Stimulated activated CD8-positive, alpha-beta memory T cell treated with anti-CD3 and anti-CD28 coated beads, Interleukin-2, amount 100 ng/mL, for 1 hour (primary cell): ENCODE measurements at places on chromosomes 5 and 9.

- no peak for DNase-seq
These were observed 34.3 kb downstream of the MAP3K1 start for GRCh38 chr5:56849671-56850070.

- DNase-seq: no peak
These were observed 51.0 kb upstream of the IFNK start for GRCh38 chr9:27473111-27473529.

GRCh38 chr5:82560561-82560960 lies 282.4 kb upstream of the RPS23 start:
- DNase-seq: no peak

DNA sequence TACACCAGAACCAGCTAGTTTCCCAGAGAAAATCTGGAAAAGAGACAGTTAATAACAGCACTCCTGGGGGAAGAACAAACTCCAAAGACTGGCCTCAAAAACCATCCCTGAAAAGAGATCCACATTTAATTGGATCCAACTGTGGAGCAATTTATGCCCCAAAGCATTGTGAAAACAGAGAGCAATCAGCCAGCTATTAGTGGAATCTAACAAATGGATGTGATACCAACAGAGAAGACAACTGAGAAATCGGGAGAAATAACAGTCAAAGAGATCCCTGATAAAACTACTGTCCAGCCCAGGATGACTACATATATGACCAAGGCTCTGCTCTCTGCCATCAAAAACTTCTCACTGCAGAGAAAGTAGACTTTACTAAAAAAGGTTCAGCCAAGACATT lies 40.5 kb upstream of the TRIO start:
- DNase-seq: no peak

- no peak for DNase-seq
These were observed 5.2 kb downstream of the UCK1 start for GRCh38 chr9:131525643-131526565.

DNA sequence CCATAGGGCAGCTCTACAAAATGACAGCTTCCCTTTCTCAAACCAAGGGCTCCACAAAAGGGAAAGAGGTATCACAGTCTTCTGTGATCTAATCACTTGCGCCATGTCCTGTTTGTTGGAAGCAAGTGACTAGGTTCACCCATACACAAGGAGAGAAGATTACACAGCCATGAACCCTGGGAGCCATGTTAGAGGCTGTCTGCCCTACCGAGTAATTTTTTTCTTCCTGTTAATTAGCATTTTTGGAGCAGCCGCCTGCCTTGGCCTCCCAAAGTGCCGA lies 33.2 kb upstream of the GOLPH3 start:
- no peak for DNase-seq

DNA sequence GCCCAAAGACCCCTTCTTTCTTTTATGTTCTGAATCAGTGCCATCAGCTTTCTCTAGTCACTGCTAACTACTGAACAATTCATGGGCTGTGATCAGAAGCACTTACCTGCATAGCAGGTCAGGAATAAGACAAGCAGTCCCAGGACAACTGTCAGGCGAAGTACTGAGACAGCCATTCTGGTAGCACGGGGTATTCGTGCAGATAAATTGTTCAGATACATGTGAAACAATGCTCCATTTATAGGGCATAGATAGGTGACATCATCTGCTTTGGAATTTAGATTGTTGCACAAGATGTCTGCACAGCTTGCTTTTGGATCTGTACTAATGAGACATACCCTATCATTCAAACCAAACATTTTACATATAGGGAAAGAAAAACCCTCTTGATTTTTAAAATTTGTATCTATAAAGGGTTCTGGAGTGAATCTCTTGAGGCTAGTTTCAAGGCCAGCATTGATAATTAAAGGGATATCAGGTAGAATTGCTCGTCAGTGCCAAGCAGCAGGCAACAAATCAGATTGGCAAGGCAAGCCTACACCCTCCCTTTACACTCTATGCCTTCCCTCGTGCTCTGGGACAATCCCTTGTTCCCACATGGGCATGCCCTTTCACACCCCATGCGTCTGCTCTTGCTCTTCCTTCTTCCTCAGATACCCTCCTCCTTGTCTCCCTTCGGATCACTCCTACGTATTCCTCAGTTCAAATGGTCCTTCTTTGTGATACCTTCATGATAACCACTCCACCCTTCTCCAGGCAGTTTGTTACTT lies at the start of gene C5orf46:
C5orf46 (minus strand) TSS at position 213 of the 770 bp plus-strand sequence; CDS start at position 176, 37 bp downstream.
- DNase-seq: no peak

DNA sequence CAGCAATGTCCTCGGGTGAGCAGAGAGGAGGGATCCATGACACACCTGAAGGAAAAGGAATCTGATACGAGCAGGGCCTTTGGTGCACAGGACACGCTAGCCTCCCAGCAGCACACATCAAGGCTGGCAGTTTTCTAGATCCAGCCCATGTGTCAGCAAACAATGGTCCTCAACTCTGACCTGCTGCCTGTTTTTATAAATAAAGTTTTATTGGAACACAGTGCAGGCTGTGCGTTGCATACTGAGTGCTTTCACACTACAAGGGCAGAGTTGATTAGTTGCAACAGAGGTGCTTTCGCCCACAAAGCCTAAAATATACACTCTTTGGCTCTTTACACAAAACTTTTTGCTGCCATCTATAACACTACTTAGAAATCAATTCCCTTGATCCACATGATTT lies 147.1 kb downstream of the MYO10 start:
- DNase-seq: no peak

DNA sequence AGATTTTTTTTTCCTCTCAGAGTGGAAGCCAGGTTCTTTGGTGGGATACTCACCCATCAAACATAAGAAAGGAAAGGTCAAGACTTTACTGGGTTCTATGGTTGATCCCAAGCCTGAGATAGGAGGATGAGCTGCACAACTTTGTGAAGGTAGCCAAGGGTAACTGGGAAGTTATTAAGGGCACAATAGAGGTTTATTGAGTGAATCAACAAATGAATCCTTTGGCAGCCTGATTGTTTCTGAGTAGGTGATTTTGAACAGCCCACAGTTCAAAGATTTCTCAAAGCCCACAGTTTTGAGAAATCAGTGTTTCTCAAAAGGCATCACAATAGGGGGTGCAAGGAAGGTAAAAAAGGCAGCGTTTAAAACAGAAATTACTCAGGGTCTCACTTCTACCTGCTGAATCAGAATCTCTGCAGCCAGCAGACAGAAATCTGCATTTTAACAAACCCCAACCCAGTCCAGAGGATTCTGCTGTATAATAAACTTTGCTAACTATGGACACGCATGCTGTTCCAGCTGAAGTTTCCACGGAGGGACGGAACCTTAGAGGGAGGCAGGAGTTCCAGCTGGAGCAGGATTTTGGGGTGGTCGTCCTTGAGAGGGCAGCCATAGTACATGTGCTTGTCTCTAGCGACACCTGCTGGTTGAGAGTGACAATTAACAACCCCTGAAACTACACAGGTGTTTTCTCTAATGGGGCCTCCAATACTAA lies 32.7 kb upstream of the FSD1L start:
- DNase-seq: peak; percentile 21

DNA sequence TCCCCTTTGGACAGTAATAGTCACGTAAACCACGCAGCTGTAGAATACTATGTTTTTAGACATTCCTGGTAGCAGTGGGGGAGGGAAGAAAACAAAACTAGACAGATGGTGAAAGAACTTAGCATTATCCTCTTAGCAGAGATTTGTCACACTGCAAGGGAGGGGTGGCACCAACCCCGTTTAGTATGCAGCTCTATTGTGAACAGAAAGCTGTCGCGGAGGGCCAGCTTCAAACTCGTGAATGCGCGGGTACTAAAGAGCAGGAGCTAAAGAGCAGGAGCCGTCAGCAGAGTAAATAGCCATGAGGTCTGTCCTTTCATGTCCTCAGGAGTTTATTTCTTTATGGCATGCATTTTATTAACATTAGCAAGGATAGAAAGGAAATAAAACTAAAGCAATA lies 141.9 kb upstream of the SLC12A2 start:
- DNase-seq: no peak

DNA sequence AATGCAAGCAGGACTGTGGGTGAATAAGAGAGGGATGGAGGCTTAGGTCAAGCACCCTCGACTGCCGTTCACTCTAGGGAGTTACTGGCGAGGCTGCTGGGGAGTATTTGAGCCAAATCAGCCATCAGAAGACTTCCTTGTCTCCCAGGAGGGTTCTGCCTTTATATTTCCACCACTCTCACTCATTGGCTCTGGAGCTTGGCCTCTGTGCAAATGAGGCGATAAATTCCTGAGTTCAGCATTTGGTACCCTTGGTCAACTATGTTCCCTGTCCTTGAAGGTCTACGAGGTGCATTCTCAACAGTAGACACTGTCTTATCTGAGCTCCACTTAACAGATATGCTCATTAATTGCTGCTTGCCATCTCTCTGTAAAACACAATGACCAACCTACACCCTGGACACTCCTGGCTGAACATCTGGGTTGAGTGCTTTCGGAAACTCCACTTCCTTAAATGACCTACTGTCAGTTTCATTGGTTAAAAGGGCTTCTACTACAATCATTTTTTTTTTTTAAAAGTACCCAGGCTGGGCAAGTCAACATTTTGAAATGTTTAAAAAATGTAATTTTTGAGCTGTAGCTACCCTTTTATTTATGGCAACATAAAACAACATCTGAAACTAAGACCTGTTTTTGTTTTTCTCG lies 153.2 kb downstream of the NTRK2 start:
- no peak for DNase-seq
